Activated CD4-positive, alpha-beta memory T cell treated with anti-CD3 and anti-CD28 coated beads, Interleukin-2, amount 10 ng/mL, durations not matched to agents 7 days and 5 days (primary cell): ENCODE measurements at places on chromosomes 12 and 14. TPM values are rescaled to one million over a fixed set of nuclear protein-coding genes. Genes with fewer than 3 reads are reported as not detected.

DNA sequence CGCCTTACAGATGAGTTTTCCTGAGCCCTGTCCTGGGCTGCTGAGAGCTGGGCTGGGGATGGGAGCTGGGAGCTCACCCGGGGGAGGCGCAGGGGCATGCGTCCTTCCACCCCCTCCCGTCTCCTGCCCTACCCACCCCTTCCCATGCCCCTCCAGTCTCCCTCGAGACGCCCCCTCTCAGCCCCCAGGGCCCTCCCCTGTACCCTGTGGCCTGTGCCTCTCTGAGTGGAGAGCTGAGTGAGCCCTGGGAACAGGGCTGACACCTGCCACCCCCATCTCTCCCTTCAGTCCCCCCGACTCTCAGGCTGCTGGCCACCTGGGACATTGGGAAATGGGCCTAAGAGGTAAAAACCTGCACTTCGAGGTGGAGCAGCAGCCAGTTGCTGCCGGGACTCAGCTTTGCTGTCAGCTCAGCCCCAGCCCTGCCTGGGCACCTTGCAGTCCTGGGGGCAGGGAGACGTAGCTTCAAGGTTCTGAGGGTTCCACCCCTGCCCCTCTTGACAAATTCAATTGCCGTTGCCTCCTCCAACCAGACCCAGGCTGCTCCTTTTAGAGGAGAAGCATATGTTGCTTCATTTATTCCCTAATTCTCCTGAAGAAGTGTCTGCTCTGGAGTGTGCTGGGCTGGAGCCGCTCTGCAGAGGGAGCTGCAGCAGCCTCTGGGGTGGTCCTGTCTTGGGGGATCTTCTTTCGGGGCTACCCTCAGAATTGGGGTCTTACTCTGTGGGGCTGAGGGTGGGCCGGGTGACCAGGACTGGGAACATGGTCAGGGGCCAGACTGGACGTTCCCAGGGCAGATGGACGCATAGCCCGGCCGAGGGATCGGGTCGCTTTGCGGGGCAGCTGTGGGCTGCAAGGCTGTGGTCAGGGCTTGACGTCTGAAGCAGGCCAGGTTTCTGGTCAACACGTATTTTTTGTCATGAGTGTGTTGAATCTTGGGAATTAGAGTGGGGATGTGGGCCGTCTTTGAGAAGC is 141.4 kb downstream of the ADGRD1 start:
- no peak overlapping the region for H3K4me3 ChIP-seq
- no peak overlapping the region for H3K27ac ChIP-seq
- DNase-seq, result no peak

DNA sequence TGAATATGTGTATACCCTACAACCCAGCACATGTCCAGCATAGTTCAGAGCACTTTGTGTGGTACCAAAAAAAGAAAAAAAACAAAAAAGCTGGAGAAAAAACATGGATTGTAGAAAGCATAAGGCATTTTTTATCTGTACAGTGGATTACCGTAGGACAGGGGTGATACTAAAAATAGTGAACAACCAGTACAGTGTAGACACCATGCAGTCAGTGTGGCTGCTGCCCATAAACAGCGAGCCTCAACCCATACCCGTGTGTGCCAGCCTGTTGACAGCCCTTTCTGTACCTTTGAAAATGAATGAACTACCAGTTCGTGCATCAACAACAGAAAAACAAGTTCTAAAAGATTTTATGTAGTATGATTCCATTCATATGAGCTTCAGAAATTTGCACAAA is 25.1 kb downstream of the RASSF8 start:
- no peaks in the 10 kb centered on the region for H3K36me3 ChIP-seq
- no peak overlapping the region for H3K4me3 ChIP-seq
- no peaks in the 10 kb centered on the region for H3K4me1 ChIP-seq
- no peak overlapping the region for H3K27ac ChIP-seq

GRCh38 chr12:32043928-32044549 is 62.6 kb upstream of the BICD1 start:
- H3K4me1 ChIP-seq, result no peaks in the 10 kb centered on the region
- no peaks in the 10 kb centered on the region for H3K27me3 ChIP-seq
- no peak overlapping the region for H3K27ac ChIP-seq
- no peak for DNase-seq
- H3K4me3 ChIP-seq, result no peak overlapping the region

DNA sequence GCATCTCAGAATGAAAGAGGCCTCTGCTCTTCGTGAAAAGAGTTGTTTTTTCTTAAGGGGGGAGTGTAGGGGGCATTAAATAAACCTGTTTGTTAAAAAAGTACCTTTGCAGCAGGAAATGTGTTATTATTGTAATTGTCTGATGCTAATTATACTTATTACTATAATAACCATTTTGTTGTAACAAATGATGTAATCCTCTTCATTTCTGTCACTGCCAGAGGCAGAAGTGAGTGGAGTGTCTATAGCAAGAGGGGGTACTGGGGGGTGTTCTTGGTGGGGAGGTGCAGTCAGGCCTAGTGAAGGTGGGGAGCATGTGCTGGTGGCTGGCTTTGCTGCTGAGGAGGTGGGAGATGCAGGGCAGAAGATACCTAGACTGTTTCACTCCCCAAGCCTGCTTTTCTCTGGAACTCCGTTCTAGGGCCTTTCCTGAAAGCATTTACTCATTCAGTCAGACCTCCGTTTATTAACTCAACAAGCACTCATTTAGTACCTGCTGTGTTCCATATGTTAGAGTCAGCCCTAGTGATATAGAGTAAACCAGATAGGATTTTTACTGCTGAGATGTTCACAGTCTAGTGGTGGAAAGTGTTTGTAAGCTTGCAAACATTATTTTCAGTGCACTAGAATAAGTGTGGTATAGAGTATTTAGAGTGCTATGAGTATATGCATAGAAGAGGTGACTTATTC is 77.5 kb upstream of the CISTR start:
- peaks cover 27% of the 10 kb centered on the region for H3K27me3 ChIP-seq
- H3K27ac ChIP-seq, result no peak overlapping the region
- H3K4me3 ChIP-seq, result no peak overlapping the region

DNA sequence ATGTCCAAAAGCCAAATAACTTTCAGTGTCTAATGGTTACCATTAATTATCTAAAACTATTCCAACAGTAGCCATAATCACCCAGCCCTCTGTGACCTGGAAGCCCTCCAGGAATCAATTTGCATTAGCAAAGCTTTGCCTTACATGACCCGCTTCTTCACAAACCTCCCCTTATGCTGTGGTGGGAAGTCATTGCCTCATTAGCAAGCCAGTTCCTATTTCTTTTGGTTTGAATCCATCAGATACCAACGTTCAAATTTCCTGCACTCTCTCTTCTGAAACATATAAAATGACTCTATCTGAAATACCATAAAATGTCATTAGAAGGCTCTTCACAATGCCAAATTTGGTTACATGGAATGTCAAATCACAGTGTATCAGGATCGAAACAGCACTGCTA is 268.3 kb upstream of the PRKD1 start:
- no peak for DNase-seq
- no peaks in the 10 kb centered on the region for H3K36me3 ChIP-seq
- H3K4me3 ChIP-seq, result no peak overlapping the region
- no peak overlapping the region for H3K27ac ChIP-seq
- no peaks in the 10 kb centered on the region for H3K27me3 ChIP-seq

DNA sequence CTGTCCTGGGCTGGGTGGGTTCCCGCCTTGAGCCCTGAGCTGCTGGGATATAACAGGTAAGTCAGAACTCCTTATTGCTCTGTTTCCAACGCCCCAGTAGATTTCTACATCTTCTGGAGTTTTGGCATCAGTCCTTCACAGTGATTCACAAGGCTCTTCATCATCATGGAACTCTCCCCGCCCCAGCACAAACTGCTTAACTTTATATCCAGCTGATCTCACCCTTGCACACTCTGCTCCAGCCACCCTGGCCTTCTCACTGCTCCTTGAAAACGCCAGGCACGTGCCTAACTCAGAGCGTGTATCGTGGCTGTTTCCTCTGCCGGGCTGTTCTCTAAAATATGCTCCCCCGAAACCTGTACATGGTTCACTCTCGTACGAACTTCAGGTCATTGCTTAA is 264.9 kb downstream of the NOVA1 start:
- no peak for DNase-seq
- H3K27ac ChIP-seq, result no peak overlapping the region
- H3K4me3 ChIP-seq, result no peak overlapping the region
- no peaks in the 10 kb centered on the region for H3K4me1 ChIP-seq
- H3K36me3 ChIP-seq, result no peaks in the 10 kb centered on the region
- H3K27me3 ChIP-seq, result no peaks in the 10 kb centered on the region

The ESR2 gene
- total RNA-seq, result 0.13 TPM

The PLEKHD1 gene
- total RNA-seq, result 0.15 TPM

The COX8C gene
- total RNA-seq, result not detected

DNA sequence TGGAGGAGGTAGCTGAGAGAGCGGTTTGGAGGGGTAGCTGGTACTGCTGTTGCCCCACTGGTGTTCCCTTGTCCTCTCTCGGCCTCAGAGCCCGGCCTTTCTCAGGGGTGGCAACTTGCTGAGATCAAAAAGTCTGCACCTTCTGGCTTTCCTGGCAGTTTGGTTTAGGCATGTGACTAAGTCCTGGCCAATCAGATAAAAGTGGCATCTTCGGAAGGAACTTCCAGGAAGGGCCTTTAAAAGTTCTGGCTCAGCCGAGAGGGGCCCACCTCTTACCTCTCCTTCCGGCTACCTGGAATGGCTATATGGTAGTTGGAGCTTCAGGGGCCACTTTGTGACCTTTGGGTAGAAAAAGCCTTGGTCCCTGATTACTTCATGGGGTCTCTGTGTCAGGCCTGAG is 152.6 kb downstream of the GLT1D1 start:
- H3K36me3 ChIP-seq, result no peaks in the 10 kb centered on the region
- H3K27ac ChIP-seq, result no peak overlapping the region
- no peaks in the 10 kb centered on the region for H3K27me3 ChIP-seq
- H3K4me1 ChIP-seq, result no peaks in the 10 kb centered on the region

DNA sequence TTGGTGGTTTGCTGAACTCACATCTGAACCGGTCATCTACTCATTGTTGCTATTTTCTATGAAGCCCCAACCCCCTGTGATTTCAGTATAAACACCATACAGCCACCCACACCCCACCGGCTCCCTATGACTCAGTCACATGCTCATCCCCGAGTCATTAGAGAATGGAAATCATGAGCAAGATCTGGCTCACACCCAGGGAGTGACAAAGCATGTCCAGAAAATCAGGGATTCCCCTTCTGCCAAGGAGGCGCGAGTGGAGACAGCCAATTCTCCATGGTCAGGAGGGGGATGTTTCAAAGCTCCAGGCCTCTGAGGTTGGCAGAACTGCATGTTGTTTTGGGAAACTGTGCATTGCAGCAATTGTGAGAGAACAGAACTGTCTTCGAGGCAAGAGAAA is 657.5 kb upstream of the TBX3 start:
- no peak overlapping the region for H3K27ac ChIP-seq
- H3K27me3 ChIP-seq, result no peaks in the 10 kb centered on the region
- no peaks in the 10 kb centered on the region for H3K4me1 ChIP-seq

The KCNA5 gene
- total RNA-seq, result not detected

GRCh38 chr12:43094886-43095575 is 457.0 kb downstream of the ADAMTS20 start:
- no peak for DNase-seq
- no peaks in the 10 kb centered on the region for H3K4me1 ChIP-seq
- H3K4me3 ChIP-seq, result no peak overlapping the region
- H3K27ac ChIP-seq, result no peak overlapping the region
- no peaks in the 10 kb centered on the region for H3K27me3 ChIP-seq

DNA sequence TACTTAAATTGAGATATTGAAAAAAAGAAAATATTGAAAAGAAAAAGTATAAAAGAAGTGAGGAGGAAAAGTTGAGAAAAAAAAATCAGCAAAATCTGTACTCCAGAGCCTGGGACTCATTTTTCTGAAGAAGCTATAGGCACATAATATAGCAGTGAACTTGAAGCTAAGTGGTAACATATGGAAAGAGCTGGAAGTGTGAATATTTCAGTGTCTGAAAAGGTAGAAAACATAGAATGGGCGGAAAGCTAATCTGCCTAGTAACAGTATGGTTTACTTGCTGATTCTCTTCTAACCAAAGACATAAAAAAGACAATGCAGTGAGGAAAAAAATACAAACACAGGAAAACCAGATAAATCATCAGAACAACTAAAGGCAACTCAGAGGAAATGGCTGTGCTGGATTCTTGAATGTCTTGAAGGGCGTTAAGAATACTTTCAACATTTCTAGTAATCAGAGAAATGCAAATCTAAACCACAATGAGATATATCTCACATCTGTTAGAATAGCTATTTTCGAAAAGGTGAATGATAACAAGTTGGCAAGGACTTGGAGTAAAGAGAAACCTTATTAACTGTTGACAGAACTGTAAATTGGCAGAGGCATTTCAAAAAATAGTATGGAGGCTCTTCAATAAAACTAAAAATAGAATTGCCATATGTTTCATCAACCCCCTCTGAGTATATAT is 784.6 kb downstream of the LRFN5 start:
- H3K4me1 ChIP-seq, result no peaks in the 10 kb centered on the region
- no peak overlapping the region for H3K27ac ChIP-seq

GRCh38 chr14:80465546-80466220 is 254.4 kb upstream of the DIO2 start:
- no peak overlapping the region for H3K4me3 ChIP-seq
- no peaks in the 10 kb centered on the region for H3K27me3 ChIP-seq
- H3K27ac ChIP-seq, result no peak overlapping the region
- DNase-seq, result no peak
- no peaks in the 10 kb centered on the region for H3K36me3 ChIP-seq

- no peak for DNase-seq
- peaks cover 4% of the 10 kb centered on the region for H3K4me1 ChIP-seq
- peaks cover 7% of the 10 kb centered on the region for H3K27me3 ChIP-seq
- H3K4me3 ChIP-seq, result no peak overlapping the region
- H3K36me3 ChIP-seq, result no peaks in the 10 kb centered on the region
Observed at GRCh38 chr14:32473464-32473855, 144.4 kb downstream of the AKAP6 start.

DNA sequence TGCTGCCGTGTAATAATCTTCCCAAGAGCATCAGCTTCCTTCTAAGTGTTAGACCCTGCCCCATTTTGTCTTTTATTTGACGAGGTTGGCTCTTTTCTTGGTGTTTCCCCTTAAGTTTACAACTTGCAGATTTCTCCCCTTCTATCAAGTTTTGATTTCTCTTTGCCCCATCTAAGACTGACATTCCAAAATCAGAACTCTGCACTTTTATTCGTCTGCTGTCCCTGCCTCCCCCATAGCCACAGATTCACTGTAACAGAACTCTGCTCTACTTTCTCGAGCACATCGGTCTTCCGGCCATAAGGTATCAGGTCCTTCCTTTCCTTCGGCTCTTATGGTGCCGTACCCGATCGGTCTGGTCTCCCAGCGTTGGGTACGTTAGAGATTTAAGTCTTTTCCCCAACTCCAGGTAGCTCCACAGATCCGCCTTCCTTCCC is 563 bp downstream of the DCP1B start:
- peaks cover 11% of the 10 kb centered on the region for H3K36me3 ChIP-seq
- DNase-seq, result no peak
- peaks cover 37% of the 10 kb centered on the region for H3K4me1 ChIP-seq
- peak overlapping the region; percentile 98 for H3K4me3 ChIP-seq

The PRH2 gene
- not detected for total RNA-seq

GRCh38 chr12:78914859-78915331 is 50.3 kb downstream of the SYT1 start:
- no peak overlapping the region for H3K27ac ChIP-seq
- H3K4me3 ChIP-seq, result no peak overlapping the region
- H3K4me1 ChIP-seq, result no peaks in the 10 kb centered on the region
- no peaks in the 10 kb centered on the region for H3K36me3 ChIP-seq

The RNASE4 gene
- total RNA-seq, result 4.7 TPM

The KLRD1 gene
- total RNA-seq, result 1.1 TPM

The VRTN gene
- not detected for total RNA-seq

The SOX5 gene
- total RNA-seq, result 0.75 TPM

GRCh38 chr14:75977582-75977943 is 4.2 kb downstream of the TGFB3 start:
- DNase-seq, result no peak
- H3K27me3 ChIP-seq, result no peaks in the 10 kb centered on the region
- no peaks in the 10 kb centered on the region for H3K36me3 ChIP-seq
- H3K4me3 ChIP-seq, result no peak overlapping the region
